Adipocyte (in vitro differentiated cells): ENCODE measurements at places on chromosomes 16 and 17.

DNA sequence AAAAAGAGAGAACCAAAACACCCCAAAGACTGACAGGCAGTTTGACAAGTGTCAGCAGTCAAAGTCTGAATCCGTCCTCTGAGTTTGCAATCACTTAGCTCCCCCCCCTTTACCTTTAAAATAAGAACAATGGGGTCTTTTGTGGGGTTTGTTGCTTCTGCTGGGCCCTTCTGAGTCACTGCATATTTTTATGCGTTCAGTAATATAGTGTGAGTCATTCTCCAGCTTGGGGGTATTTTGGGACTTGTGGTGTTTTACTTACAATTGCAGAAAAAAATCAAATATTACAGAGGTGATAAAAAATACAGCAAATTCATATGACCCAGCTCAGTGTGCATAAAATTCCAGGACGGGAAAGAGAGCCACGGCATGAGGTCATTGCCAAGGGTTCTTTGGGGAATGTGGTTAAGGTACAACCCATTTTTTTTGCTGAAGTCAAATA is 120.1 kb downstream of the CYLD start:
- DNase-seq = peak; percentile 41

DNA sequence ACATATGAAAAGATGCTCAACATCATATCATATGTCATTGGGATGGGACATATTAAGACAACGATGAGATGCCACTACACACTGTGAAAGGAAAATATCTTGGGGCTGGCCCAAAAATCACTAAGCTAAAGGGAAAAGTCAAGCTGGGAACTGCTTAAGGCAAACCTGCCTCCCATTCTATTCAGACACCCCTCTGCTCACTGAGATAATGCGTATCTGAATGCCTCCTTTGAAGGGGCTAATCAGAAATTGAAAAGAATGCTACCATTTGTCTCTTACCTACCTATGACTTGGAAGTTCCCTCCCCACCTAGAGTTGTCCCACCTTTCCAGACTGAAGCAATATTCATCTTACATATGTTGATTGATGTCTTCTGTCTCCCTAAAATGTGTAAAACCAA is 11.2 kb upstream of the TRIM25 start:
- no peak for DNase-seq

DNA sequence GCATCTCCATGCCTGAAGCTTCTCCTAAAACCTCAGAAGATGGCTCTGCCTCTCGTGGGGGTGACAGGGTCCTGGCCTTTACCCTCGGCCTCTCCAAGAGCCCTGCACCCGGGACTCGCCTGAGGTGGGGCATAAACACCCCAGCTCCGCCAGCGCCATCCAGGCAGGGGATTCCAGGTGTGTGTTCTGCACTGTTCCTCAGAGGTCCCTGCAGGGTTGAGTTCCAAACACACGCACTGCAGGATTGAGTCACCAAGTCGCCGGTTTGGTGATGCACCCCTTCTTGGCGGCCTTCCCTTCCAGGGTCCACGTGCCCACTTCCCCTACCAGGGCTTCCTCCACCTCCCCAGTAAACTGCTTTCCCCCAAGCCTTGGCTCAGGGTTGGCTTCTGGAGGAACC is 40.0 kb upstream of the RBFOX3 start:
- no peak for DNase-seq

GRCh38 chr17:77887464-77888241 is 70.8 kb upstream of the TNRC6C start:
- DNase-seq = peak; percentile 85

DNA sequence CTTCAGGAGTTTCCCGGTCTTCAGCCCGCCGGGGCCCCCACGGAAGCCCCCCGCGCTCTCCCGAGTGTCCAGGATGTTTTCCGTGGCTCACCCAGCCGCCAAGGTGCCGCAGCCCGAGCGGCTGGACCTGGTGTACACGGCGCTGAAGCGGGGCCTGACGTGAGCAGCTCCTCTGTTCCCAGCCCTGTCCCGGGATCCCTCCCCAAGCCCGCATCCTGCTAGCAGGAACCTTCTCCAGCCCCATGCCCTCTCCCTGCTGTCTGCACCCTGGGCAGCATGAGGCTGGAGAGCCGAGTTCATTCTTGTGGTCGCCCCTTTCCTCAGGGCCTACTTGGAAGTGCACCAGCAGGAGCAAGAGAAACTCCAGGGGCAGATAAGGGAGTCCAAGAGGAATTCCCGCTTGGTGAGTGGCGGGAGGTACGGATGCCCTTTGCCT is 10.1 kb downstream of the RIPOR1 start:
- DNase-seq = peak; percentile 32

- DNase-seq = no peak
These were observed 28.1 kb upstream of the SIAH1 start for GRCh38 chr16:48413272-48413671.
